ENCODE measurements at places on chromosomes 11 and 22. TPM values are rescaled to one million over a fixed set of nuclear protein-coding genes. Genes with fewer than 3 reads are reported as not detected.

The NXPE1 gene
- 0.03 TPM for polyA plus RNA-seq

The UPB1 gene
- 3.7 TPM for polyA plus RNA-seq

The GLB1L2 gene
- polyA plus RNA-seq, result 0.22 TPM

The DESI1 gene
- polyA plus RNA-seq, result 73.1 TPM

The PKDREJ gene
- polyA plus RNA-seq, result 0.07 TPM

The TREH gene
- 4.8 TPM for polyA plus RNA-seq

The BAIAP2L2 gene
- polyA plus RNA-seq, result 0.28 TPM

The EIF3F gene
- 386 TPM for polyA plus RNA-seq

The LRRC74B gene
- polyA plus RNA-seq, result not detected

The CD248 gene
- polyA plus RNA-seq, result 8.6 TPM

DNA sequence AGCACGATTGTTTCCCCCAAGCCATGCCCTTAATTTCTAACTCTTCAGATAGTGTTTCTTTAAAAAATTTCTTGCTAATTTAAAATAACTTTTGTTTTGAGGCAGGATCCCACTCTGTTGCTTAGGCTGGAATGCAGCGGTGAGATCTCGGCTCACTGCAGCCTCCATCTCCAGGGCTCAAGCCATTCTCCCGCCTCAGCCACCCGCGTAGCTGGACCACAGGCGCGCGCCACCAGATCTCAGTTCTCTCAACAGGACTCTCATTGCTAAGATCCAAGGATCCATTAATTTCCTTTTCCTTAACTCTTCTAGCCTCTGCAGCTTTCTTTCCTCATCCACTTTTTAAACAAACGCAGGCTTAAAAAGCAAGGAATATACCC is 327 bp upstream of the MED17 start:
- DNase-seq, result no peak

DNA sequence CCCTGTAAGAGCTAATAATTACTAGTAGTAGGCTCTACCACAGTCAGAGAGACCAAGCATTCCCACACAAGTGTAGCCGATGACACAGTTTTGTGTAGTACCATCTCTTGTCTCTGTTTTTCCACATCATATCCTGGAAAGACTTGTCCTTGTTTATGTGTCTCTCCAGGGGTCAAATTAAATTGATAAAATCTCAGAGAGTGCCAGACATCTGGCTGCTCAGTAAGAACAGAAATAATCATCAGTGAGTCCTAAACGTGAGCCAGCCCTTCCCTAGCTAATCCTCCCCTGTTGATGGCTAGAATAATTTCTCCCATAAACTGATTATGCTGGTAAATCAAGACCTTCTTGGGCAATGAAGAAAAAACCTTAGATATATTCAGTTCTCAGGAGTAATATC is 111.4 kb upstream of the GRAMD1B start:
- no peak for DNase-seq

GRCh38 chr11:17351172-17351509 is 459 bp upstream of the NCR3LG1 start:
- no peak for DNase-seq

DNA sequence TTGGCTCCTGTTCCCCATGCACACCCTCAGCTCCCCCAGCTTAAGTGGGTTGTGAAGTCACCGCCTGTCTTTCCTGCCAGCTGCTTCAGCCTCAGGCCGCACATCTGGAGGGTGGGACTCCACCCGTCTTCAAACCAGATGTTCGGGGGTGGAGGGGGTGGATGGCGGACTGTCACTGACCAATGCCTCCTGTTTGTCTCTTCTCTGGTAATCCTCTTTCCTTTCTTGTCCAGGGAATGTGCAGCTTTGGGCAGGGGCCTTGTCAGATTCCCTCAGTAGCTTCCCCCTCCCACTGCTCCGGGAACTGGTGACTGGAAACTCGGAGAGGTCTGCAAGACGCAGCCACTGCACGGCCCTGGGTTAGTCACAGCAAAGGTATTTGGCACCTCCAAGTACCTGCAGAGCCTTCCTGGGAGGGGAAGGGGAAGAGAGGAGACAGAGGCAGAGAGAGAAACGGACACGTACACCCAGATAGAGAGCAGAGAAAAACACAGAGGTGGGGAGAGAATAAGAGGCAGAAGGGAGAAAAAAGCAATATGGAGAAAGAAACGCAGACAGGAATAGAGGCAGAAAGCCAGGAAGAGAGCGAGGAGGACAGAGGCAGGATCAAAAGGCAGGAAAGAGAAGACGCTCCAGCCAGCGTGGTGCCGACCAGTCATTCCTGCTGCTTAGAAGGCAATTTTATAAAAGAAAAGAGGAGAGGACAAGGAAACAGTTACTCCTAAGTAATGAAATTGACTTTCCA is 56.1 kb upstream of the TIMP3 start:
- DNase-seq, result peak; percentile 48

DNA sequence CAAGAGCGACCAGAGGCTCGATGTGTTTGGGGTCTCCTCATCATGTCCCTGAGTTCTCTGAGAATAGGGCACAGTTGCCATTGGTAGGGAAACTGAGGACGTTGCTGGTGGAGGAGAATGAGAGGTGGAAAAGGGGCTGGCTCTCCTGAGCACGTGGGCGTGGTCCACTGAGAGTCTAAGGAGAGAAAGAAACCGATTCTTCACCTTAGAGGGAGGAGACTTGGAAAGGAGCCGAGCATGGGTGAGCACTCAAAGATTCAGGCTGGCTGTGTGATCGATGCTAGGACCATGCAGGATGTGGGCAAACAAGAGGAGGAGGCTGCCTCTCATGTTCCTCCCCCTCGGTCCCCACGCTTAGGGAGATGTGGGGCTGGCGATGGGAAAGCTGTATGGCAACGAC is 19.8 kb upstream of the TLCD5 start:
- no peak for DNase-seq

- no peak for DNase-seq
Measured at GRCh38 chr11:74769055-74769707, 20.5 kb downstream of the RNF169 start.

DNA sequence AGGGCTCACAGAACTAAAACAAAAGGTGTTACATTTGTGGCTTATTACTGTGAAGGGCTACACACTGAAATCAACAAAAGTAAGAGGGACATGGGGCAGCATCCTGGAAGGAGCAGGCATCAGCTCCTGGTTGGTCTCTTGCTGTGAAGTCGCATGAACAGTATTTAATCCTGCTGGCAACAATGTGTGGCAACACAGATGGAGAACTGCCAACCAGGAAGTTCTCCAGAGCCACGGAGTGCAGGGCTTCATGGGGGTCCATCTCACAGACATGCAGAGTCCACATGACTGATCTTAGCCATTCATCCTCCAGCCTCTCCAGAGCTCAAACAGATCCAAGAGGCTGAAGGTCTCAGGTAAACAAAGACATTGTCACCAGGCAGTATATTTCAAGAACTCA is 32.8 kb upstream of the FGF3 start:
- DNase-seq, result no peak

DNA sequence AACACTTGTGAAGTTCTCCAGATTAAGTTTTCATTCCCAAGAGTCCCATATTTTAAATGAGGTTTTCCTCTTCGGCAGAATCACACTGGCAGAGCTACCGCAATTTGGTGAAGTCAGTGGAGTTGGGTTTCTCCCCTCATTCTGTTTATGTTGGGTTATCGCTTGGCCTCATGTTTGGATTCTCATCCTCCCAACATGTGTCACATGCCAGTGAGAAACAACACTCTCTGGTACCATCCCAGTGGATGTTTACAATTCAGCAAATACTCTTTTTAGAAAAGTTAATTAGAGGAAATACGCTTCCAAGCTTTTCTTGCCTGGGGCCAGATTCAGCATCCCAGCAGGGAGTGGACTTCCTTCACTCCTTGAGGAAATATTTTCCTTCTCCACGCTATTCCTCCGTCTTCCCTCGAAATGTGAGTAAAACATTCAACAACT is 2.1 kb downstream of the PAMR1 start:
- DNase-seq, result no peak

GRCh38 chr22:38397189-38398085 is 57.6 kb downstream of the KCNJ4 start:
- DNase-seq, result peak; percentile 64

DNA sequence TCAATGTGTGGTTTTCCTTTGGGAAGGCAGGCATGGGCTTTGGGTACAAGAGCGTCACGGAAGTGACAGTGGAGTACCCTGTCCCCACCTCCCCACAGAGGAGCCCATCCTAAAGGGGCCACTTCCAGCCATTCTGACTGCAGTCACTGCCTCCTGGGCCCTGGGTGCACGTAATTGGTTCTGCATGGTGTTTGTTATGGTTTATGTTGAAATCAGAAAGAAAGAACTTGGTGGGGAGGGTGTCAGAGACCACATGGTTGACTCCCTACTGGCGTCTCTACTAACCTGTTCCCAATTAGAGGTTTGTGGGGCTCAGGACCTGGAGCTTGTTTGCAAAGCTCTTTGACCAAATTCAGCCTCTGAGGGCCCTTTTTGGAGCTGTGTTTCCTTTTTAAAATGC is 40.8 kb downstream of the RIBC2 start:
- DNase-seq, result no peak

GRCh38 chr11:9573775-9574621 is 528 bp downstream of the WEE1 start:
- DNase-seq, result peak; percentile 23

- peak; percentile 42 for DNase-seq
Measured at GRCh38 chr22:36860821-36861659, at the start of gene NCF4. TSS of gene NCF4 (plus strand) at chr22:36861006. CDS start at chr22:36861172, 166 bp downstream.

DNA sequence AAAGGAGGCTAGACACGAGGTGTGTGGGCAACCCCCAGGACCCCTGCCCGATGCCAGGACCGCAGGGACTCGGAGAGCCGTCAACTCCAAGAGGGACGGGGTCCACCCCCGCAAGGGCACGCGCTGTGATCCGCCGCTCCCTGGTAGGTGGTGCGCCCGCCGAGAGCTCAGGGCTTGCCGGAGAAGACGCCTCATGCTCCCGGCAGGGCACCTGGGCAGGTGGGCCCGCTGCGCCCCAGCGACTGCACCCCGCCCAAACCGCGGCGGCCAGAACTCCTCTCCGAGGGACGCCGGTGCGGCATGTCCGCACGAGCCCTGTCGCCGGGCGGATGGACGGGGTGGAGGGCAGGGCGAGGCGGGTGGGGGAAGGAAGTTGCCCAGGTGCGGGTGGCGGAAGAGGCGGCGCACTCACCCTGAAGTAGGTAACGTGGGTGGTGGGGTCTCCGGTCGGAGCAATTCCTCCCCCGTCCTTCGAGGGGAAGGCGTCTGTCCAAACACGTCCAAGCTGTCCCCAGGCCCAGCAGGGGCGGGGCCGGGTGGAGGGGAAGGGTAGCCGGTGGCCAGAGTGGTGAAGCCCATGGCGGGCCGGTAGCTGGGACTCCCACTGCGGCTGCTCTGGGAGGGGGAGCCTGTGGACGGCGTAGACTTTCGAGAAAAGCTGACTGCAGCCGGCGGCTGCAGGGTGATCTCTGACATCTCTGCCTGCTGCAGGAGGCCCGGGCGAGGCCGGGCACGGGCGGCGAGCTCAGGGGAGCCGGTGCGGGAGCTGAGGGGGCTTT is 37.2 kb downstream of the IGSF9B start:
- no peak for DNase-seq

GRCh38 chr22:35502836-35503235 is 37.8 kb upstream of the RASD2 start:
- no peak for DNase-seq

DNA sequence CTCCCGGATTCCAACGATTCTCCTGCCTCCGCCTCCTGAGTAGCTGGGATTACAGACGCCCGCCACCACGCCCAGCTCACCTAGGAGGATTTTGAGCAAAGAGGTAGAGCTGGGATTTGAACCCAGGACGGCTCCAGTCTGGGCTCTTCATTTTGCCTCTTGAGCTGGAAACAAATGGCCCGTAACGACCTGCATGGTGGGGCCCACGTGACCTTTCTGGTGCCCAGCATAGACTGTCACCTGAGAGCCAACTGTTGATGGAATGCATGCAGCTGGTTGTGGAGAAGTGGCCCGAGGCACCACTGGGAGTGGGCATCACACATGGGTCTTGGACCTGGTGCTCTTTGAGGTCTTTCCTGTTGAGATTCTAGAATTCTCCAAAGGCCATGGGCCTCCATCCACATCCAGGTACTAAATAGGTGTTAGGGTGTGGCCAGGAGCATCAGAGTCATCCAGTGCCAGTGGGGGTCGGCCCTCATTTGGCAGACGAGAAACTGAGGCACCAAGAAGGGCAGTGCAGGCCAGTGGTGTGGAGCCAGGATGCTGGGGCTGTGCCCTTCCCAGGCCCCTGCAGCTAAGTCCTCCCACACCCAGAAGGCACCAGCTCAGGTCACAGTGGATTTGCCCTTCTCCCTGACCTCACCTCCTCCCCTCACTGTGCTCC is 3.9 kb downstream of the ATF4 start:
- DNase-seq, result no peak

DNA sequence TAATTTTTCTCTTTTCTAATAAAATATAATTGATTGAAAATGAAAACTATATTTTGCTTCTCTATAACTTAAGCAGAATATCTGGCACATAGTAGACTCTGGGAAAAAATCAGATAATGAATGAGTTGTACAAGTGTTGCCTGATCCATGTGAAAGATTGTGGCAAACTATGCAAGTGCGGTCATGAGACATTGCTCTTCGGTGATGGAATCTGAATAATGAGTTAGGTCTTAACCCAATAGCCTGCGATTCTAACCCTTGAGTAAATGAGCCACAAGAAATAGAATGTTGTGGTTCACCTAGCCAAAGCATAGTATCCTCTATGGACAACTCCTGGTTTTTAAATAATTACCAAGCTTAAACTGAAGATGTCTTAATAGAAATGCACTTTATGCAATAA is 333.7 kb upstream of the LUZP2 start:
- DNase-seq, result no peak

DNA sequence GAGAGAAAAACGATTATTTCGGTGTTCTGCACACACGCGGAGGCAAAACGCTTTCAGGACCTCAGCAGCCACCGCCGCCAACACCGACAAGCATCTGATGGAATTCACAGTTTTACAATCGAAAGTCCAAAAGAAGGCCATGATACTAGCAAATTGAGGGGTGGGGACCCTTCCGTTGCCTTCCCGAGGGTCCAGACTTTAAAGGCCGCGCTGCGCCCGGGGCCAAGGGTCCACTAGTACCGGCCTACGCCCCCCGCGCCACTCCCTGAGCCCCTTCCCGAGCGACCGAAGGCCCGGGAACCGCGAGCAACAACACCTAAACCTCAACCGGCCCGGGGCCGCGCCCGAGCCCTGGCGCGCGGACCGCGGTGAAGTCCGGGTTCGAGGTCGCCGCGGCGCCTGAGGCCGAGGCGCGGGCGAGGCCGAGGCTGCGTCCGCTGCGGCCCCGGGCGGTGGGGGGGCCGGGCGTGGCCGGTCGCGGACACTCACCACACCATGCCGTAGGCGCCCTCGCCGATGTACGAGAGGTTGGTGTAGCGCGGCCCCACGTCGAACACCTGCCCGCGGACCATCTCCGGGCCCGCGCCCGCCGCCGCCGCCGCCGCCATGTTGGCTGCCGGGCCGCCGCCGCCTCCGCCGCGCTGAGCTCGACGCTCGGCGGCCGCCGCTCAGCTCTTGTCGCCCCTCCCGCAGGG is 465 bp downstream of the MAPK1 start:
- DNase-seq, result peak; percentile 11

DNA sequence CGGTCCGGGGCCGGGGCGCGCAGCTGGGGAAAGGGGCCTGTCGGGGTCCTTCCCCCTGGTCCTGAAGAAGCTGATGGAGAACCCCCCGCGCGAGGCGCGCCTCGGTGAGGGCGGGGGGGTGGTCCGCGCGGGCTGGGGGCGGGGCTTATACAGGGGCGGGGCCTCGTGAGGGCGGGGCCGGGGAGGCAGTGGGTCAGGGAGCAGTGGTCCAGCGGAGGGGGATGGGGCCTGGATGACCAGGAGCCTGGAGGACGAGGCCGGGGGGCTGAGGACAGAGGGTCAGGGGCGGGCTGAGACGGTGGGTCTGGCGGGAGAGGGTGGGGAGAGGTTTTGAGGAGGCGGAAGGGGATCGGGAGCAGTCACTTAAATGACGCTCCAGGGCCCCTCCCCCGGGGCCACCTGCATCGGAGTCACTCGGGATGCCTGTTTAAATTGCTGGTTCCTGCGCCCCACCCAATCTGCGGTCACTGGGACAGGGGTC is 396 bp downstream of the TEF start:
- DNase-seq, result peak; percentile 69
